Trophoblast cell (in vitro differentiated cells and primary cell): ENCODE measurements at places on chromosomes 7 and 10.

GRCh38 chr7:141698247-141699015 lies 3.5 kb downstream of the DENND11 start:
- DNase-seq, result no peak
- no peaks in the 10 kb centered on the region for H3K27me3 ChIP-seq
- H3K27ac ChIP-seq, result no peak overlapping the region

DNA sequence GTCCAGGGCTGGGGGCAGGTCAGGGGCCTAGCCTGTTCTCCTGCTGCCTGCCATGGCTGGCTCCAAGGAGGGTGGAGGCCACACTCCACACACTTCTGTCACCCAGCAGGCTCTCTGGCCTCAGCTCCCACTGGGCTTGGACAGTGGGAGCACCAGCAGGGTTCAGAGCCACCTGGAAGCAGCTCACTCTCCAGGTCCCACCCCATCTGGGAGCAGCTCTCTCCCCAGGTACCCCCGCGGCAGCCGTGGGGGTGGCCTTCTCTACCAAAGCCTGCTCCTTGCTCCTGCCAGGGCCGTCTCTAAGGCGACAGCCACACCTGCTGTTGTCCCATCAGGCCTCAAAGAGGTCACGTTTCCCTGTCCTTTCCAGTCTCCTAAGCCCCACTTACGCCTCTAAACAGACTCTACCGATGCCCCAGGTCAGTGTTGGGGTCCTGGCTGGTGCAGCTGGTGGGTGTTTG lies 142.5 kb upstream of the RET start:
- H3K27me3 ChIP-seq, result peaks cover 31% of the 10 kb centered on the region
- no peak overlapping the region for H3K27ac ChIP-seq
- H3K4me1 ChIP-seq, result peaks cover 3% of the 10 kb centered on the region
- DNase-seq, result no peak
- H3K36me3 ChIP-seq, result no peaks in the 10 kb centered on the region
- H3K4me3 ChIP-seq, result no peak overlapping the region

DNA sequence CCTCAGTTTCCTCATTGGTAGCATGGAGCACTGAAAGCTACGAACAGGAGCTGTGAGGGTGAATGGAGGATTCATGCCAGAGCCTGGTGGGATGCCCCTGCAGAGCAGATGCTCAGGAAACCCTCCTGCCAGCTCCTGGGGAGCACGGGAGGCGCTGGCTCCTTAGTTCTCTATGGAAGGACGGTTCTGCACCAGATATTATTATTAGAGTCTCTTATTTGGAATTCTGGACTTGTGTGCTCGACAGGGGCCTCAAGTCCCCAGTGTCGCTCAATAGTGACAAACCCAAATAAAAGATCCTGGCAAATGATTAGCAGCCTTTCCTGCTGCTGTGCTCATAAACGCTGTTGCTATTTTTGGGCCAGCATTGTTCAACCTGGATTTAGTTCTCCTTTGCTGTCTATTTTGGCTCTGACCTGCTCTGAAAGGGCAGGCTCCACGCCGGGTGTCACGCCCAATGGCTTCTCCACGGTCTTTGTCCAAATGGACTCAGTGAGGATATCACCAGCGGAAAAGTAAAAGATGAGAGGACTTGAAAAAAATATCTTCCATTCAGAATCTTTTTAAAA lies 23.0 kb upstream of the KLF6 start:
- H3K27me3 ChIP-seq, result no peaks in the 10 kb centered on the region
- no peak overlapping the region for H3K4me3 ChIP-seq
- no peaks in the 10 kb centered on the region for H3K36me3 ChIP-seq
- peak overlapping the region; percentile 94 for H3K27ac ChIP-seq
- DNase-seq, result no peak

DNA sequence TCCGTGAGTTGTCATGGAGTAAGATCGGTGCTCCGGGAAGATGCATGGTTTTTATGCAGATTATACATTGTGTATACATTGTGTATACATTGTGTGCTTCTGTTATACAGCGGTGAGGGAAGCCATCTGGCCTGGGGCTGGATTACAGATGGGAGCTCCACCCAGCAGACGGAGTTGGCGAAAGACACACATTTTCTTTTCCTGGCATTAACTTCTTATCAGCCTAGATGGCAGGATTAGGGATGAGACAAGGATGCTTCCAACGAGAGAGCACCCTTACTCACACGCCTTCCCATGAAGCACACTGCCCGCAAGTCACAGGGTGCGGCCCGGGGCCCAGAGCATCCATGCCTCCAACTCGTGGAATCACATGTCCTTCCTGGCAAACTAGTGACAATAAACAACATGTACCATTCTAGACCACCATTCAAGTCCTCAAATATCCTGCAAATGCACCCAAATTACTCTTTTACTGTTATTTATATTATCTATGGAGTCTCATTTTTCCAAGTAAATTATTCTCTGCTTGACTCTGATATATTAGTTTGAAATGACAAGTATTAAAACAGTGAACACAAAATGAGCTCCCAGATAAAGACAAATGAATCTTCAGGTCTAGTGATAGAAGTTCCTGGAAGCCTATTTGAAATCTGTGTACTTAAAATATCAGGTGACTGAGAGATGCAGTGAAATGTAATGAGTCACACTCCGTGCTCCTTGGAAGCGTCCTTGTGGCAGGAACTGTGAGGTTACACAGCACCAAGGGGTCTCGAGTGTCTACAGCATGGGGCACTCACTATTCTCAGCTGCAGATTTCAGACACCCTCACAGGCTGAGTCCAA lies 29.8 kb upstream of the PPP2R2D start:
- H3K4me3 ChIP-seq, result no peak overlapping the region
- no peak overlapping the region for H3K27ac ChIP-seq
- H3K4me1 ChIP-seq, result no peaks in the 10 kb centered on the region
- DNase-seq, result no peak
- H3K36me3 ChIP-seq, result no peaks in the 10 kb centered on the region

DNA sequence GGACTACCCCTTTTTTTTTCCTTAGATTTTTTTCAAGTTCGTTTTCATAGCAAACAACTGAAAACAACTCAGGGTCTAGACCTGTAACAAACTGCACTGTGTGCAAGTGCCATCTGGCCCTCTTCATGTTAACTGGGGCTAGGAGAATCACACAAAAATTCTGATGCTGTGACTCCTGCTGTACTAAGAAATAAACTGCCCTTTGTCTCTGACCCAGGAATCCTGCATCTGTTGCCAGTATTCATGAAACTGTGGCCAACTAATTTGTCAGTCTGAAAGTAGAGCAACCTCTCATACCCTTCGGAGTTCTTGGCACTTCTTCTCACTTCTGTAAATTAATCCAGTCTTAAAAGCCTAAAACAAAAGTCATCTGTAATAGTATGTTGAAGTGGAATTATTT lies 218.4 kb upstream of the PCDH15 start:
- no peak for DNase-seq
- no peaks in the 10 kb centered on the region for H3K36me3 ChIP-seq
- H3K4me3 ChIP-seq, result no peak overlapping the region
- no peaks in the 10 kb centered on the region for H3K4me1 ChIP-seq
- H3K27ac ChIP-seq, result no peak overlapping the region

- no peaks in the 10 kb centered on the region for H3K27me3 ChIP-seq
- DNase-seq, result no peak
- H3K4me1 ChIP-seq, result no peaks in the 10 kb centered on the region
- H3K36me3 ChIP-seq, result no peaks in the 10 kb centered on the region
Measured at GRCh38 chr7:87038993-87039690, 20.3 kb downstream of the ELAPOR2 start.

DNA sequence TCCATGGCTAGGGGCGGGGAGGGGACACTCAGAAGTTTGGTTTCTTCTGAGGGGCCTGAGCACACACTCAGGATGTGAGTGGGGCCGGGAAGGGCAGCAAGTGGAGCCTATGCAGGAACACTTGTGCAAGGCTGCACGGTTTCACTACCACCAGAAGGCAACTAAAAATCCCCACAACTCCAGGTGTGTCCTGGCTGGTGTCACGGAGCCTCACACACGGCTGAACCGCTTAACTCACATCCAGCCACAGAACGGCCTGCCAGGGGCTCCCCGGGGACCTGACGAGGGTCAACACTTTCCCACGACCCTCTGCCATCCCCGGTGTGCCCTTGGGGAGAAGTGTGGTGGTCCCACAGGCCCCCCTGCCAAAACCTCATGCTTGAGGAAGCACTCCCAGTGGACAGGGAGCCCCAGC lies 173.9 kb downstream of the ELFN1 start:
- no peaks in the 10 kb centered on the region for H3K4me1 ChIP-seq
- H3K36me3 ChIP-seq, result peaks cover 2% of the 10 kb centered on the region
- H3K27me3 ChIP-seq, result no peaks in the 10 kb centered on the region
- H3K4me3 ChIP-seq, result no peak overlapping the region
- H3K27ac ChIP-seq, result no peak overlapping the region

DNA sequence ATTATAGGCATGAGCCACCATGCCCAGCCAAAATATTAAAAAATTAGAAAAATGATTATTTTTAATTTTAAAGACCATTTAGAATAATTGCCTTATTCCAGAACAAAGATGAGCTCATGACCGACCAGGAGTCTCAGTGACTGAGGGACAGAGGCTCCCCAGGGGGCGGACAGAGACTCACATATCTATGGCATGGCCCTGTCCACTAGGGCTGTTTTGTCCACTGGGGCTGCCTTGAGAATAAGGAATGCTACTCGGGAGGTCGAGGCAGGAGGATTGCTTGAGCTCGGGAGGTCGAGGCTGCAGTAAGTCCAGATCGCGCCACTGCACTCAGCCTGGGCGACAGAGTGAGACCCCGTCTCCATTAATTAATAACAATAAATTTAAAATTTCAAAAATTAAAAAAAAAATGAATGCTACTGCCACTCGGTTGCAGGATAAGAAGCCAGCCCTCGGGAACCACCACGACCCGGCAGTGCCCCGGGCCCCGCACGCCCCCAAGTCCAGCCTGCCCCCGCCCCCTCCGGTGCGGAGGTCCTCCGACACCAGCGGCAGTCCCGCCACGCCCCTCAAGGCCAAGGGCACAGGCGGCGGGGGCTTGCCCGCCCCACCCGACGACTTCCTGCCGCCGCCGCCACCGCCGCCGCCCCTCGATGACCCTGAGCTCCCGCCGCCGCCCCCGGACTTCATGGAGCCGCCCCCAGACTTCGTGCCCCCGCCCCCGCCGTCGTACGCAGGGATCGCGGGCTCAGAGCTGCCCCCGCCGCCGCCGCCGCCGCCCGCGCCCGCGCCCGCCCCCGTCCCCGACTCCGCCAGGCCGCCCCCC lies 128.6 kb downstream of the APBB1IP start:
- no peaks in the 10 kb centered on the region for H3K4me1 ChIP-seq
- H3K4me3 ChIP-seq, result peak overlapping the region; percentile 69
- H3K36me3 ChIP-seq, result no peaks in the 10 kb centered on the region
- no peak for DNase-seq

DNA sequence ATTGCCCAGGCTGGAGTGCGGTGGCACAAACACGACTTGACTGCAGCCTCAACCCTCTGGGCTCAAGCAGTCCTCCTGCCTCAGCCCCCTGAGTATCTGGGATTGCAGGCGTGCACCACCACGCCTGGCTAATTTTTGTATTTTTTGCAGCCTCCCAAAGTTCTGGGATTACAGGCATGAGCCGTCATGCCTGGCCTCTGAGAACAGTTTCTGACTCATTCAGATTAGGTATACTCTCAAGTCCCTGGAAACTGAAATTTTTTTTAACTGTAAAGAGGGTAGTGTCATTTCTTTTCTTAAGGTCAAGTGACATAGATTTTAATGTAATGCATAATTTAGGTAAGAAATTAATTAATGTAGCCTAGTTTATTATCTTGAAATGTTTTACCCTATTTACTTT lies 104.7 kb downstream of the SEPTIN7 start:
- no peaks in the 10 kb centered on the region for H3K27me3 ChIP-seq
- no peak for DNase-seq
- no peak overlapping the region for H3K27ac ChIP-seq
- no peak overlapping the region for H3K4me3 ChIP-seq
- H3K36me3 ChIP-seq, result peaks cover 2% of the 10 kb centered on the region
- H3K4me1 ChIP-seq, result no peaks in the 10 kb centered on the region

- no peak overlapping the region for H3K27ac ChIP-seq
- no peak for DNase-seq
- H3K27me3 ChIP-seq, result no peaks in the 10 kb centered on the region
- H3K36me3 ChIP-seq, result no peaks in the 10 kb centered on the region
- H3K4me1 ChIP-seq, result no peaks in the 10 kb centered on the region
Measured at GRCh38 chr7:151865070-151865670, 11.7 kb downstream of the PRKAG2 start.

DNA sequence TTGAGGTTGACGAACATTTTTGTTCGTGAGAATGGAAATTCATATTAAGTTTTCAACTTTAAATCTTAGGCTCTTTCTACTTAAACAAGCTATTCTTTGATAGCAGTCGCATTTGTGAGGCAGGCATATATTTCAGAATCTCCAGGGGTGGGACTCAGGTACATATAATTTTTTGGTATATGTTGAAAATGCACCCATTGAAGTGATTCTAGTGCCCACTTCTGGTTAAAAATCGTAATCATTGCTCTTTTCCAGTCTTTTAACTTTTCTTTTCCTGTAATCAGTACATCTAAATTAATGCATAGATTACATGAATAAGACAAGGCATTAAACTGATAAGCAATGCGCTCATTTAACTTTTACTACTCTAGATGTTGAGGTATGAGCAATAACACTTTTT lies 67.8 kb downstream of the ZNRF2 start:
- H3K4me1 ChIP-seq, result peaks cover 2% of the 10 kb centered on the region
- H3K36me3 ChIP-seq, result no peaks in the 10 kb centered on the region
- H3K27ac ChIP-seq, result no peak overlapping the region
- H3K4me3 ChIP-seq, result no peak overlapping the region

- DNase-seq, result no peak
- H3K4me1 ChIP-seq, result no peaks in the 10 kb centered on the region
- no peak overlapping the region for H3K4me3 ChIP-seq
- no peaks in the 10 kb centered on the region for H3K27me3 ChIP-seq
- no peak overlapping the region for H3K27ac ChIP-seq
- H3K36me3 ChIP-seq, result no peaks in the 10 kb centered on the region
Measured at GRCh38 chr7:26700893-26701292, 163.5 kb downstream of the SKAP2 start.

GRCh38 chr10:116088985-116089384 lies 184.0 kb downstream of the GFRA1 start:
- H3K36me3 ChIP-seq, result no peaks in the 10 kb centered on the region
- no peaks in the 10 kb centered on the region for H3K4me1 ChIP-seq
- no peak overlapping the region for H3K4me3 ChIP-seq

DNA sequence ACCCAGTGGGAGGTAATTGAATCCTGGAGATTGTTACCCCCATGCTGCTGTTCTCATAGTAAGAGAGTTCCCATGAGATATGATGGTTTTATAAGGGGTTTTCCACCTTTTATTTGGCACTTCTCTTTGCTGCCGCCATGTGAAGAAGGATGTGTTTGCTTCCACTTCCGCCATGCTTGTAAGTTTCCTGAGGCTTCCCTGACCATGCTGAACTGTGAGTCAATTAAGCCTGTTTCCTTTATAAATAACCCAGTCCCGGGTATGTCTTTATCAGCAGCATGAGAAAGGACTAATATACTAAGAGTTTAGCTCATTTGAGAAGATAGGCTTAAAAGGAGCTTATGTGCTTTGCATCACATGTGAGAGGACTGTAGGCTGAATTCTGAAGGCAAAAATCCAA lies 29.3 kb downstream of the TMEM248 start:
- DNase-seq, result no peak
- H3K4me1 ChIP-seq, result peaks cover 10% of the 10 kb centered on the region
- no peak overlapping the region for H3K4me3 ChIP-seq
- H3K27me3 ChIP-seq, result no peaks in the 10 kb centered on the region
- H3K27ac ChIP-seq, result no peak overlapping the region
- H3K36me3 ChIP-seq, result peaks cover 53% of the 10 kb centered on the region

GRCh38 chr10:109978481-109978880 lies 29.3 kb upstream of the ADD3 start:
- no peak overlapping the region for H3K4me3 ChIP-seq
- peak overlapping the region; percentile 58 for H3K27ac ChIP-seq
- no peaks in the 10 kb centered on the region for H3K4me1 ChIP-seq
- H3K27me3 ChIP-seq, result no peaks in the 10 kb centered on the region
- peak; percentile 71 for DNase-seq
